ENCODE measurements at places on chromosomes 13 and 19. TPM values are rescaled to one million over a fixed set of nuclear protein-coding genes. Genes with fewer than 3 reads are reported as not detected.

The TNFSF13B gene
- not detected for total RNA-seq

The OR10H1 gene
- total RNA-seq: not detected

The CPB2 gene
- not detected for total RNA-seq

The RNF225 gene
- 0.98 TPM for total RNA-seq

DNA sequence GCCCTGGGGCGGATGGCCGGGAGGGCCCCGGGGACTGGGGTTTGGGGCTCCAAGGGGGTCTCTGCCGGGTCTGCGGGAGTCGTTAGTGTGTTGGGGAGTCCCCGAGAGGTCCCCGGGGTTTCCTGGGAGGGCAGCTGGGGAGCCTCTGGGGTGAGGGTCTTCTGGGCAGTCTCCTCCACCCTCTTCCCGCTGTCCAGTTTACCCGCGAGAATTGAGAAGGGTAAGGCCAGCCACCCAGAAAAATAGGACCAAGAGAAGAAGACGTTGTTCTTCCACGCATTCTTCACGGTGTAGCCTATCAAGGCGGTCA, 1.0 kb upstream of the ETFB start:
- DNase-seq: no peak

- DNase-seq: no peak
Measured at GRCh38 chr13:81498969-81499368, 1158.0 kb upstream of the SPRY2 start.

DNA sequence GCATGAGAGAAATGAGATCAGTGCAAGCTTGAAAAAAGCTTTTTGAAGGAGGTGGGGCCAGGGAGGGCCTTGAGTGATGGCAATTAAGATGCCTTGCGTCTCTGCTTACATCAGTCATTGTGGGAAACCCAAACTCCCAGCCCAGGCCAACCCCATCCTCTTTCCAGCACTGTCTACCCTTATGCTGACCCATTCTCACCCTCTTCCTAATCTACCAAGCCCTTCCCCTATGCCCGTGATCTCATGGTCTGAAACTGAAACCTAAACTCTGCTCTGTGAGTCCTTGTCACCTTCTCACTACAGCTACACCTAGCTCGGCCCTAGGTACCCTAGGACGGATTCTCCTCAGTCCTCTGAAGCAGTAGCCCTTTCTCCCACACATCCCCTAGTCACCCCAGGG, 36.0 kb upstream of the SERP2 start:
- DNase-seq: no peak

DNA sequence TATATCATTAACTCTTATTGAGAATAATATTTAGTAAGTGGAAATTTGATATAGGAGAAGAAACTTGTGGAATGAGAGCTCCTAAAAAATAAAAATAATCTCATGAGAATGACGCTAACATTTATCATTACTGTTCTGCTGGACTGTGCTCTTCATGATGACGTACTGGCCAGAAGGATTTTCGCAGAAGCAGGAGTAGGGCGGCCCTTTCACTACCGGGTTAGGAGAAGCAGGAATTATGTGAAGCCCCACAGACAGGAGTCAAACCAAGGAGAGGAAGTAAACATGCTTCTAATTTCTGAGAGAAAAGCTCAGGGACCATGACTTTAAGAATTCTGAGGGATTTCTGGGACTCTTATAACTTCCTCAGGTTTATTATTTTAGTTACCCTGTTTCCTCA, 195.1 kb downstream of the VWA8 start:
- DNase-seq: no peak

GRCh38 chr19:50362656-50363424, 2.6 kb downstream of the NAPSA start:
- DNase-seq: no peak

DNA sequence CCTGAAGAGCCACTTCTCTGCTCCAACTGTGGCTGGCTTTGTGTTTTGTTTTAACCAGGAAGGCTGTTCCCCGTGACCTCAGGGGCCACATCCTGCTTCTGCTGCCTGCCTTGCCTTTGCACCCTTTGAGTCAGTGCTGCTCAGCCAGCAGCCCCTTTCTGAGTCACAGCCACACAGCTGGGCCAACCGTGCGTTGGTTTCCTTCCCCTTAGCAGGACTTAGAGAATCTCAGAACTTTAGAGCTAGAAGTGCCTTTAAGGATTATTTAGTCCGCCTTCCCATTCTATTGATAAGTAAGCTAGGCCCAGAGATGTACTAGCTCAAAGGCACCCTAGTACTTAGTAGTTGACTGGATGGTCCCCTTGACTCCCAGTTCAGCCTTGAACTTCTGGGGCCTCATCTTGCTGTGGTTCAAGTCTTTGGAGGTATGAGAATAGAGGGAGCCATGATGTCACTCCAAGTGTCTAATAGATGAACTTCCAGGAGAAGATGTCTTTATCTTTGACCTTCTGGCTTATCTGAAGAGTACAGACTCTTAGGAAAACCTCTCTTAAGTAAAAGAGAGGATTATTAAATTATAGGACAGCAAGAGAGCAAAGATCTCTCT, 8.0 kb downstream of the RGCC start:
- DNase-seq: no peak

DNA sequence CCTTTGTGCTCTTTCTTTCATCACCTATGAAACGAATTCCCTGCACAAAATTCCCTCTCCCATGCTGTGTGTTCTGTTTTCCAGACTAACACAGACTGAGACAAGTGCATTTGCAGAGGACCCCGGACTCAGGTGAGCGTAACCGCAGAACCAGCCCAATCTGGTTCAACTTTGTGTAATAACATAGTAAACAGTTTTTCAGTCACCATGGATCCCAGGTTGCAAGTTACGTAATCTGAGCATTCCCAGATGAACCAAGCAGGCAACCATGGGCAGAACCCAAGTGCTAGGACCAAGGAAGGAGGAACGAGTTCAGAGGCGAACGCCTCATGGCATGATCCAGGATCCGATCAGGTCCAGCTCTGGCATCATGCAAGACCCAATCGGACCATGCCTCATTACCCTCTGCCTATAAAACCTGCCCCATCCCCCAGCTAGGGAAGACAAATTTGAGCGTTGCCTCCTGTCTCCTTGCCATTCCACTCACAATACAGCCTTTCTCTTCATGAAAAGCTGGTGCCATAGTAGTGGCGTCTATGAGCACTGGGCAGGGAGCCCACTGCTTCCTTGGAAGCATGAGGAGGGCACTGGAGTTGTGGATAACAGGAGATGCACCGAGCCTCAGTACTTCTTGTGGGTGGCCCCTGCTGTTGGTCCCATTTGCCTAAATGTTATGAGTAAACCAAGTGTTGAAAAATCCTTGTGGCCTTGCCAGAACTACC, 107.6 kb downstream of the ABCC4 start:
- DNase-seq: no peak

GRCh38 chr13:33640832-33641231, 177.1 kb upstream of the RFC3 start:
- no peak for DNase-seq

GRCh38 chr19:12784394-12784870, 6.9 kb upstream of the JUNB start:
- DNase-seq: no peak

GRCh38 chr19:49231804-49232203, 74.2 kb downstream of the TRPM4 start:
- no peak for DNase-seq

DNA sequence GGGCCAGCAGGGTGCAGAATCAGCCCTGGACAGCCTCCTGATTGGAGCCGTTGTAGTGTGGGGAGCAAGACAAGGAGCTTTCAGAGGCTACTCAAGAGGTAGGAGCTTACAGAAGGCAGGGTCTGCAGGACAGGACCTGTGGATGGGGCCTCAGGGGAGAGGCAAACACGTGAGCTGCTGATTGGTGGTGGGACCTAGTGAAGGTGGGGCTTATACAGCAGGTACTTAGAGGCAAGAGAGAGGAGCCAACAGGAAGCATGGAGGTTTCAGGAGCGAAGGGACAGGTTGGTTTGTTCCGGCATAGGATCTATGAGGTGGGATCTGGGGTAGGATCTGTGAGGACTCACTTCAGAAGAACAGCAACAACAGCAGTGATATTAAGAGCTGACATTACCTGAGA, 32.4 kb downstream of the ZSWIM4 start:
- DNase-seq: peak; percentile 80

GRCh38 chr19:3690551-3691371, 9.5 kb downstream of the PIP5K1C start:
- DNase-seq: no peak

DNA sequence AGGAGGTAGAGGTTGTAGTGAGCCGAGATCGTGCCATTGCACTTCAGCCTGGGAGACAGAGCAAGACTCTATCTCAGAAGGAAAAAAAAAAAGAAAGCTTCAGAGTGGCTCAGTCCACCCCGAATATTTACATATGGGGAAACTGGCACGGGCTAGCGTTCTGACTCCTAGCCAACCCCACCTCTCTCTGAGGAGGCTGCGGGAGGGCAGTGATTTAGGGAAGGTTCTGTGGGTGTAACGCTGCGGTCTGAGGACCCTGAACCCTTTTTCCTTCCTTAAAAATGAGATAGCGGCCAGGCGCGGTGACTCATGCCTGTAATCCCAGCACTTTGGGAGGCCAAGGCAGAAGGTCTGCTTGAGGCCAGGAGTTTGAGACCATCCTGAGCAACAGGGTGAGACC, 5.0 kb downstream of the LRRC25 start:
- DNase-seq: no peak

DNA sequence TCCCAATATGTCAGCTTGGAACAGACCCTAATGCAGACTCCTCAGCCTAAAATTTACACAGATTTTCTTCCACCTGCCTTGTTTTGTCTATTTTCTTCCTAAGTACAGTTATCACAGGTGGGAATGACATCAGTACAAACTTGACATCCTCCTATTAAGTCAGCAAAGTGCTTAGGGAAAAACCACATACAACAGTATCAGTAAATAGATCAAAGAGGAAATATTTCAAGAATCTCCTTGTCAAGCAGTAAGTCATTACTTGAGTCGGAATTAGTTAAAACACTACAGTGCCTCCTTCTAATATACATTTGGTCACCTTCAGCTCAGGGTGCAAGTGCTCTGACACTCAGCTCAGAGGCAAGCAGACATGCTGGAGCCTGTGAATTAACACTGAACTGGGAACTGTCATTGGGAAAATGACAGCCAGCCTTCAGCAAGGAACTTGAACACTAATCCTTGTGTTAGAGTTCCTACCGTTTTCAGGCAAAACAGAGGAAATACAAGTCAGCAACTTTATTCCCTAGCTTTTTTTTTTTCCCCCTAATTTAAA, 394.3 kb upstream of the HTR2A start:
- no peak for DNase-seq

DNA sequence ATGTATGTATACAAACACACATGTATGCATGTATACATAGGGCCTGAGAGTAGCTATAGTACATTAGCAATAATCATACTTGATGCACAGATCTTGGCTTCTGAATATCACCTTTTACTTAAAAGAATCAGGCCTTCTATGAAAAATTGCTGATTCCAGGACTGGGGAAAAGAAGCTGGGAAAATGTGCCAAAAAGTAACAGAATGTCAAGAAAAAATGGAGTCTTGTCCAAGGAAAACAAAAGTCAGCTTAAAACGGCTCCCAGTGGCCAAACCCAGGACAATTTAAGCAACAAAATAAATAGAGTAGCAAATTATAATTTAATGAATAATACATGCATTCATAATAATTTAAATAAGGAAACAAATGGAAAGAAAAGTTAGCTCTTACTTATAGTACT, 2104.9 kb downstream of the PCDH9 start:
- DNase-seq: no peak

DNA sequence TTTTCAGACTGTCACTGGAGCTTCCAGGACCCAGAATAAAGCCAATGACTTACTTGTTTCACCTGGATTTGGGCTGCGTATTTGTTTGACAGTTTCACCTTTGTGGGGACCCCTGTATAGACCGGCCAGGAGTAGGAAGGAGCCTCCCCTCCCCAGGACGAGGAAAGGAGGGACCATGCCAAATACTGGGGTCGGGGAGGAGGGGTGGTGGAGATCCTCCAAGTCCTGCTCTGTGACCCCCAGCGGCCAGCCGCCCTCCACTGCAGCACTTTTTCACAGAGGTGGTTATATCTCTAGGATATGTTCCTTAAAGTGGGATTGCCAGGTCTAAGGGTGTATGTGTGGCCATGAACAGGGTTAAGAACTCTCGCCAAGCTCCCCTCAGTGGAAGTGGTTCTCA, 25.7 kb upstream of the ZNF492 start:
- DNase-seq: peak; percentile 46

DNA sequence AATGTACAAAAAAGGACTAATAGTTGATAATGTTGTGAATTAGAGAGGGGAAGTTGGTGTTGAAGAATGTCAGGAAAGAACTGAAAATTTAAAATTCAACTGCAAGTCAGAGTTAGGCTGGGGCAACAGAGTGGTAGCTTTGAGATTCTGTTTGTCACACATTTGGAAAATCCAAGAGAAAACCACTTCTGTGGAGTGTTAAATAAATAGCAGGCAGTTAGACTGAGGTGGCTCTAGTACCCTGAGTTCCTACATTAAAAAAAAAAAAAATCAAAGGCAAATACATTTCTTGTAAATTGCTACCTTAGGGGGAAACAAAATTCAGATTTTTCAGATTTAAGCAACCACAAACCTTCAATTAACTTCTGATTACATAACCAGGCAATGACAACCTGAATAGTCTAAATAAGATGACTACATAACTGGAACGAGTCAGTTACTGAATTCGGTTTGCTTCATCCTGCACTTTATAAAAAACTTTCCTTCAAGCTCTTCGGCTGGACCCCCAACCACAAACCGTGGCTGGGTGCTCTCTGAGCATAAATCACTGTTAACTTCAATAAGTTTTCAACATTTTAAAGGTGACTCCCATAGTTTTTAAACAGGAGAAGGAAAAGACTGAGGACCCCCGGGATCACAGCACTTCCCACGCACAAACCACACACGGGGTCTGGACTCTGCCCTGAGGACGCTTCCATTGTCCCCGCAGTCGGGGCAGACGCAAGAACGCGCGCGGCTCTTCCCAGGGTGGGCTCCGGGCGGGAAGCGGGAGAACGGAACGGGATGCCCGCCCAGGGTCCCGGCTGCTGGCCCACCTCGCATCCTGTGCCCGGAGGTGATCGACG, 725 bp downstream of the ZNF682 start:
- no peak for DNase-seq

GRCh38 chr13:76719955-76720354, 166.2 kb downstream of the KCTD12 start:
- no peak for DNase-seq

- no peak for DNase-seq
Measured at GRCh38 chr13:48492096-48492440, 40.8 kb downstream of the RCBTB2 start.
